Lung (tissue), 17 donors: ENCODE measurements at places on chromosomes 12 and 14.

DNA sequence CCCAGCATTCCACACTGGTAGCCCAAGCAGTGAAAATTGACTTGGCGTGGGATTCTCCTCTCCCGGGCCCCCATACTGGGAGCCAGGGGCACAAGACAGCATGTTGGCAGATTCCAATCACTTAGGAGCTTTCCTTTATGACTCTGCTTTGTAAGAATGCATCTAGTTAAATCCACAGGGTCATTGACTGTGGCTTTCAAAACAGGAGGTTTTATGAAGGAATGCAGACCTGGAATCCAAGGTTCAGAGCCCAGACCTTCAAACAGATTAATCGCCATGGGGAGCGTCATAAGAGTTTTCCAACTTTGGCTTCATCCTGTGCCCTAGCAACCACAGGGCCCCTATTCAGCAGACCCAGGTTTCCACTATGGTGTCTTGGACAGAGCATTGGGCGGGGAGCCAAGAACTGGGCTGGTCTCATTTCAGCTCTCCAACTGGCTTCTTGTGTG is 76.4 kb upstream of the RMST start:
- DNase-seq, result no peak

DNA sequence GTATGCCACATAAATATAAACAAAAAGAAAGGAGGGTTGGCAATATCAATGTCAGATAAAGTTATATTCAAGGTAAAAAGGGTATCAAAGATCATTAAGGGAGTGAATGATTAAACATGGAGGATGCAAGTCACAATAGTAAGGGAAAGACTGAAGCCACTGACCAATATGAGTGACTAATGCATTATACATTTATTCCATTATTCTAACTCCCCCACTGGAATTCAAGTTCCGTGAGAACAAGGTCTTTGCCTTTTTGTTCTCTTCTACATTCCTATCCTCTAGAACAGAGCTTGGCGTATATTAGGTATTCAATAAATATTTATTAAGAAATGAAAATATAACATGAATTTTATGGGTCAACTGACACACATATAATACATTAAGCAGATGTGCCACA is 30.7 kb downstream of the MAP4K5 start:
- DNase-seq, result no peak

DNA sequence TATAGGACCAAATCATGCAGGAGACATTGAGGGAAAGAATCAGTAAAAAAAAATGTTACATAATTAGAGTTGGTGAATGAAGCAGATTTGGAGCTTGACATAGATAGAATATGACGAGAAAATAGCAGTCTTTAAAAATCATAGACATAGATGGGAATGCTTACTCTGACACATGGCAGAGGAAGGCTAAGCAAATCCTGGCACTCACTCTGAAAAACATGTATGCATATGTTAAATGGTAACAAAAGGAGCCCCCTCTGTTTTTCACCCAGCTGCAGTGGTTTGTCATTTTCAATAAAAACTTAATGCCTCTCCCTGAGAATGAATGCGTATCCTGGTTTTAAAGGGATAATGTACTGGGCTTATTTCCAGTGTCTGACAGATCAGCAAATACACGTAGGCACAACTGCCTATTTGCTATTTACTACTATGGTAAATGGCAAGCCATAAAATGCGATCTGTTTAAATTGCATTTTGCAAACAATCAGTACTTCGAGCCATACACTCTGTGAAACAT is 561.2 kb upstream of the SEL1L start:
- no peak for DNase-seq

- peak; percentile 87 for DNase-seq
Observed at GRCh38 chr14:87628129-87628528, 364.9 kb downstream of the GALC start.

GRCh38 chr14:79911744-79912143 is 299.6 kb downstream of the DIO2 start:
- no peak for DNase-seq

DNA sequence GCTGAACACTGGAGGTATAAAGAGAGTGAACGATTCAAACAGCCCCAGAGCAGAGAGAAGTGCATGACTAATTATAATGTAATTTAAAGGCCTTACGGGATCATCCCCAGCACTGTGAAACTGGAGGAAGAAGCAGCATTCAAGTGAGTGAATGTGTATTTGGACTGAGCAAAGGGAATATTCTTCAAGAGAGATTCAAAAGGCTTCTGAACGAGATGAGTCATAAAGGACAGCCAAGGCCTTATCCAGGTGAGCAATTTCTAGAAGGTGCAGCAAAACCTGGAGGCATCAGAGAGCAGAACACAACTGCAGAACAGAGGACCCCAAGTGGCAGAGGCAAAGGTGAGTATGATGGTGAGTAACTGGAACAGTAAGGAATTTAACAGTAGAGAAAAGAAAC is 127.2 kb downstream of the BCAT1 start:
- DNase-seq, result no peak

DNA sequence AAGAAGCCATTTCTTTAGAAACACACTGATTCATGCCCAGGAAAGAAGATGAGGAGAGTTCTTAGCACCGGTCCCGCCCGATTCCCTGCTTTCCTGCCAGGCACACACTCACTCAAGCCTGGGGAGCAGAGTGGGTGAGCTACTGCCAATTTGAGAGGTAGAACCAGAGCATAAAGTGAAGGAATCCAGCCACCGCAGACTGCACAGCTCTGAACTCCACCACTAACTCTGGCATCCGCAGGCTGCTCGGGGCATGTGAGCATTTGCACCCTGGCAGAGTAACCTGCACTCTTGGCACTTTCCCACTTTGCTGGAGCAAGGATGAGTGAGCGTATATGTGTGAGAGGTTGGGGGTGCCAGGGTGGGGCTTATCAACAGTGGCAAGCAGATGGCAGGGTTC is 4.0 kb upstream of the SYNDIG1L start:
- no peak for DNase-seq

GRCh38 chr12:72995616-72996015 is 723.4 kb downstream of the TRHDE start:
- no peak for DNase-seq

DNA sequence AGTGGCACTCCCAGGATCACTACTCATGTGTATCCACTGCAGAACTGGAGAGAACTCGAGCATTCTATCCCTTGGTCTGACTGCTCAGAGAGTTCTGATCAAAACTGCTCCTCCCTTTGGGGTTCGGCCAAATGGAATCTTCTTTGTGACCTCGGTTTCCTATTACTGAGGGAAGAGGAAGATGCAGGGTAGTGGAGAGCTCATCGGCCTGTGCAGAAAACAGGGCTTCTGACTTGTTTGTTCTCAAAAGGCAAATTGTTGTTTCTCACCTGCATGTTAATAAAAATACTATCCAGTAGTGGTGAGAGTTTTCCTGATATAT is 17.1 kb upstream of the AKAP6 start:
- no peak for DNase-seq

- no peak for DNase-seq
Observed at GRCh38 chr14:101849640-101850039, 88.1 kb downstream of the PPP2R5C start.

GRCh38 chr12:28177461-28177860 is 12.8 kb upstream of the CCDC91 start:
- no peak for DNase-seq

DNA sequence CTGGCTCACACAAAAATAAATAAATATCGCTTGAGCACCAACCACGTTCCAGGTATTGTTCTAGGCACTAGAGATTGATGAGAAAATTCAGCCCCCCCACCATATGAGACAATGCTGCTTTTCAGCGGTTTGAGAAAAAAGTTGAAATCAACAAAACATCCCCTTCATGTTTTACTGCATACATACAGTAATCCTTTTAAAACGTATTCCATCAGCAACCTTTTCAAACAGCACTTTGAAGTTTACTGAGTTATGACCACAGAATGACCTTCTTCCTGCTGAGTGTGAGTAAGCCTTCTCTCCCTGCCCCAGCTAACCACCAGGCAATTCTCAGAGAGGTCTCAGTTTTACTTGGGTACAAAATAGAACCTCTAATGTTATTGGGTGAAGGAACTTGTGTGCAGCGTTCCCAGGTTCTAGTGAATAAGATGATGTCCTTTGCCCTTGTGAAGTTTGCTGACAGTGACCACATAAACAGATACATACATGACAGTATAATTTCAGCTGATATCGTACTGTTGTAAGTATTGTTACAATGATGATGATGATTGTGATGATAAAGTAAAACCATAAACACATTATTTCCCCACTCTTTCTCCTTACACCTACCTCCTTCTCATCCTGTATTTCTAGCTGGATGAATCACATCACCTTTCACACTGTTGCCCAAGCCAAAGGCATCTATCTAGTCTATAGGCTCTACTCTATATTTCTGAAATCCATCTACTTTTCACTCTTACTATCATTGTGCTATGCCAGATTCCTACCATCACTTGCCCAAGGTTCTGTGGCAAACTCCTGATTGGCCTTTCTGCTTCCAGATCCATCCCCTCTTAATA is 124.4 kb upstream of the KRR1 start:
- DNase-seq, result no peak

DNA sequence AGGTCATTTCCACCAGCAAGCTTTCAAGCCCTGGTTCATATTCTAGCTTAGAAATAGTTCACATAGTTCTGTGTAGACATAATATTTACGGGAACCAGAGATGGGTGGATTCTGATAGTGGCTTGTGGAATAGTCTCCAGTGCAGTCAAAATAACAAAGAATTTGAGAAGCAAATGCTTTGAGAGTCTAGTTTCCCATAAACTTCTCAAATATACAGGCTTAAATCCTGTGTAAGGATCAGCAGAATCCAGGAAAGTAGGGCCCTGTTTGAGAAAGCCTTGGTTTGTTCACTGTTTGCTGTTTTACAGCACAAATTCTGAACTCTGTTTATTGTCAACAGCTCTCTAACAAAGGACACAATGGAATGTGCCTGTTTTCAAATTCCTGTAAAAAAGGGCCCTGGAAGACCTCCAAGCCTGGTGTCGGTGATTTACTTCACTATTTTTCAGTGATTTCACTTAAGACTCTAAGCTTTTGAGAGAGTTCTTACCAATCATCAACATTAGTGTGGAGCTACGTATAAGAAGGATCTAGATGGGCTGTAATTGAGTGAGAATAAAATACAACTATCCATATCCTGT is 11.4 kb upstream of the FOS start:
- peak; percentile 88 for DNase-seq

GRCh38 chr12:52496054-52496453 is 3.0 kb upstream of the KRT6A start:
- no peak for DNase-seq

DNA sequence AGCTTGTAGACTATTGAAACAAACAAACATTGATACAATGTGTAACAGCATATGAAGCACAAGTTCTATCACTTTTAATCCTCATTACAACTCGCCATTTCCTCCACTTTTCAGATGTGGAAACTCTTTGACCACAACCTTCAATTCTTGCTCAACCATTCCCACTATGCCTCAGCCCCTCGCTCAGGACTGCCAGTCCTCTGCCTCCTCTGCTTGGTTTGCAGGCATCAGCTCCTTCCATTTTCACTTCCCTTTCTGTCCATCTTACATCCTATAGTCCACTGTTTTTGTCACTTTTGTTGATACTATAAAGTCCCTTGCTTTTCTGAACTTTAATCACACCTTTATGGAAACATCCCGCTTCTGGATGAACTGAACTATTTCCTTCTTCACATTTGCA is 28.2 kb upstream of the CD27 start:
- DNase-seq, result no peak

GRCh38 chr12:75553398-75553797 is 42.0 kb upstream of the KRR1 start:
- DNase-seq, result no peak

DNA sequence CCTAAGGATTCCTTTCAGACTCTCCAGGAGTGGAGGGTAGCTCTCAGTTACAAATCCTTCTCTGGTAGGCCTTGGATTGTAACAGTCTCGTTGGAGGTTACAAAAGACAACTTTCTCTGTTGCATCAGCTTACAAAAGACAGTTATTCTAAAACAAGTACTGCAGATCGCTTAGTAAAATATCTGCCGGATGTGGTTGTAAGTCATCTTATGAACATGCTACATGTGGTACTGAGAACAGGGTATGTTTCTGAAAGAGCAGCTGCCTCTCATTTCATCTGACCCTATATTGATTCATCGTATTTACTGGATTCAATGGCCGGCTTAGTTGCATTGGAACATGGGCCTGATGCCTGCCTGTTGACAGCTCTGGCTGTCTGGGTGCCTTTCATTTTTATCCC is 157.4 kb downstream of the PTCSC3 start:
- DNase-seq, result no peak

- DNase-seq, result no peak
Observed at GRCh38 chr12:11577658-11578260, 71.7 kb upstream of the ETV6 start.
